ENCODE measurements at places on chromosomes 16 and 17. TPM values are rescaled to one million over a fixed set of nuclear protein-coding genes. Genes with fewer than 3 reads are reported as not detected.
A peak's percentile ranks its signal among the peaks of the same experiment; 100 is the strongest.

- H3K4me1 ChIP-seq, result peaks cover 100% of the 10 kb centered on the region
- H3K36me3 ChIP-seq, result peaks cover 14% of the 10 kb centered on the region
- no peak overlapping the region for H3K4me3 ChIP-seq
- H3K27ac ChIP-seq, result peak overlapping the region; percentile 41
Observed at GRCh38 chr17:40072040-40072734, 9.4 kb downstream of the THRA start.

DNA sequence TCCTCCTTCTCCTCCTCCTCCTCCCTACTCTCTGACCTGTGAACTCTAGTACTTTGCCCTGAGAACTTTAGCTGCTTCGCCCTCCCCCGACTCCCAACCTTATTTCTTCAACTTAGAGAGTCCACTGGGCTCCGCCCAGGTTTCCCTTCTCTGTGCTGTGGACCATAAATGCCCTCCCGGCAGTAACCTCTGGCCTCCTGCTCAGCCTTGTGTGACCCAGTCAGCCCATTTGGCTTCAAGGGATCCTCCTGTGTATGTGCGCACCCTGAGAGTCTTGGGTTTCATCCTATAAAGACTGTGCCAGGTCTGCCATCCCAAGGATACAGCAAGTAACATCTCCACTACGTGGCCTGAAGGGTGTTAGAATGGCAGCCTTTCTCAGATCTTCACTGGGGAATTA is 275.6 kb upstream of the C16orf82 start:
- DNase-seq, result no peak
- H3K27ac ChIP-seq, result no peak overlapping the region
- H3K27me3 ChIP-seq, result no peaks in the 10 kb centered on the region
- no peaks in the 10 kb centered on the region for H3K4me1 ChIP-seq
- no peaks in the 10 kb centered on the region for H3K36me3 ChIP-seq

Gene YPEL2
- 9.0 TPM for polyA plus RNA-seq

DNA sequence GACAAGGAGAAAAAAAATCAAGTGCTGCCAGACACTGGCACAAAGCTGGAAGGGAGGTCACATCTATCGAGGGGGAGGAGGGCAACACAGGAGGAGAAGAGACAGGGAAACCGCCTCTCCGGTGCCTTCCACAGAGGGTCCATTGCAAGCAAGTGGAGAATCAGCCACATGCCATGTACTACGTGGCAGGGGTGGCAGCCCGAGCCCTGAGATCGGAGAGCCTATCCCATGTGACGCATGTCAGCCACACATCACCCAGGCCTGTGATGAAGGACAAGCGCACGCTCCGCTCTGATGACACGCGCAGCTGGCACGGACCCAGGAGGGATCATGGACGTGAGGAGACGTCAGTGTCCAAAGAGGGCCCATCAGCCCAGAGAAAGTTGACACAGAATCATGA is 30.1 kb downstream of the ADCY9 start:
- H3K4me1 ChIP-seq, result peaks cover 17% of the 10 kb centered on the region
- DNase-seq, result no peak
- H3K27ac ChIP-seq, result no peak overlapping the region
- no peak overlapping the region for H3K4me3 ChIP-seq
- no peaks in the 10 kb centered on the region for H3K36me3 ChIP-seq

DNA sequence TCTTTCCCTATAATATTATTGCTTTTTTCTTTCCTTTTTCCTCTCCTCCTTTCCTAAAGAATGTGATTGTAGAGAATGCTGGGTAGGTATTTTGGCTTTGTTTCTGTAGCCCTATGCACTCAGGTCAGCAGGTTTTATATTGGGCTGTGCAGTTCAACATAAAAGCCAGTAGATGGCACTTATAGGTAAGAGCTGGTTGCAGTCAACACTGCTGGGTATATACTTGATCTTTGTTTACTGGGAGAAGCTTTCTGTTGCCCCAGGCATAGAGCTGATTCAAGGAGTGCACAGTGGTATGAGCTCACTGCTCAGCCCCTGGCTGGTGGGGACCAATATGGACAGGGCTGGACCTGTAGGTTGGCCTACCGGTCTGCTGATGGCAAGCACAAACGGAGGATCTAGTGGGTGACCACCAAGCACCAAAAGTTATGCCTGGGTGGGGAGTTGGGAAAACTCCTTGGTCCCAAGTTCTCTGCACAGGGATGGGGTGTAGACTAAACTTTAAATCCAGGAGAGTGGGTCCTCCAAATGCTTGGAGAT is 378.9 kb downstream of the PMP22 start:
- no peaks in the 10 kb centered on the region for H3K27me3 ChIP-seq
- no peaks in the 10 kb centered on the region for H3K4me1 ChIP-seq
- H3K4me3 ChIP-seq, result no peak overlapping the region
- H3K36me3 ChIP-seq, result no peaks in the 10 kb centered on the region

Gene SSTR5
- polyA plus RNA-seq, result not detected

- H3K4me1 ChIP-seq, result no peaks in the 10 kb centered on the region
- DNase-seq, result no peak
- H3K4me3 ChIP-seq, result no peak overlapping the region
- no peaks in the 10 kb centered on the region for H3K27me3 ChIP-seq
Observed at GRCh38 chr16:56788435-56788834, 58.5 kb downstream of the NUP93 start.

DNA sequence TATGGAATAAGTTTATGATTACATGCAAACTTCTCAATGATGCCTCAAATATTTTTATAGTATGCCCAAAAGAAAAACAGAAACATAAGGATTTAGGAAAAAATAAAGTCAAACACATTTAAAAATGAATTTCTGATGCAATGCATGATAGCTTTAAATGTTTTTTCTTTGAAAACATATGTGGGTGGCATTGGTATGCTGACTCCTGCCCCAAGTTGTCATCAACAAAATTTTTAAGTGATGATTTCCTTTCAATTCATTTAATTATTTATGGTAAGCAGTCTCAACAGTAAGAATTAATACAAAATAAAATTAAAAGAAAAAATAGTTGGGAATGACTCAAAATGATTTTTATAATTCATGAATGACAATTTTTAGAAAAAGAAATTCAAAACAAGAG is 104.9 kb downstream of the CEP112 start:
- DNase-seq, result no peak
- H3K36me3 ChIP-seq, result no peaks in the 10 kb centered on the region
- no peak overlapping the region for H3K27ac ChIP-seq
- H3K27me3 ChIP-seq, result no peaks in the 10 kb centered on the region
- no peak overlapping the region for H3K4me3 ChIP-seq
- H3K4me1 ChIP-seq, result no peaks in the 10 kb centered on the region

Gene SPNS3
- 7.2 TPM for polyA plus RNA-seq

GRCh38 chr17:41096055-41096454 is 1.9 kb downstream of the KRTAP4-8 start:
- no peak overlapping the region for H3K4me3 ChIP-seq
- no peak for DNase-seq
- no peaks in the 10 kb centered on the region for H3K27me3 ChIP-seq
- H3K36me3 ChIP-seq, result no peaks in the 10 kb centered on the region

Gene SEPTIN12
- 0.37 TPM for polyA plus RNA-seq

DNA sequence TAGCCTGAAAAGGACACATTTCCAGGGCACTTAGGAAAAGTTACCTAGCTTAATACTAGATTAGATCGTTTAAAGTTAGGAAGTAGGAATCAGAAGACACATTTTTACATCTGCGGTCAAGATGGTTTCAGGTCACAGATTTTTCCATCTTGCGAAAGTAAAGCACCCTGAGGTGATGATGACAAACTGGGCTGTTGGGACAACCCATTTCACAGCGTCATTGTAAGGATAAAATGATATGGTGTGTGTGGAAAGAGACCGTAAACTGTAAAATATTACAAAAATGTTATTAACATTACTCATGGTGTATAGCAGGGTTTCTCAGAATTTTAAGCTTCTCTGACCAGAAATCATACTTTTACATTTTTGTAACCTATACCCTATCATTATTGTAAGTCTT is 10.1 kb upstream of the MAP2K6 start:
- no peaks in the 10 kb centered on the region for H3K4me1 ChIP-seq
- no peak overlapping the region for H3K4me3 ChIP-seq
- no peak overlapping the region for H3K27ac ChIP-seq
- no peaks in the 10 kb centered on the region for H3K27me3 ChIP-seq
- H3K36me3 ChIP-seq, result no peaks in the 10 kb centered on the region
- no peak for DNase-seq

GRCh38 chr17:48678141-48678971 is 44.0 kb downstream of the PRAC1 start:
- peaks cover 89% of the 10 kb centered on the region for H3K27me3 ChIP-seq
- peaks cover 9% of the 10 kb centered on the region for H3K4me1 ChIP-seq
- no peak overlapping the region for H3K4me3 ChIP-seq
- H3K27ac ChIP-seq, result no peak overlapping the region

GRCh38 chr16:64358291-64358690 is 763.6 kb downstream of the CDH11 start:
- no peaks in the 10 kb centered on the region for H3K4me1 ChIP-seq
- no peak overlapping the region for H3K27ac ChIP-seq
- H3K36me3 ChIP-seq, result no peaks in the 10 kb centered on the region
- no peak overlapping the region for H3K4me3 ChIP-seq
- H3K27me3 ChIP-seq, result no peaks in the 10 kb centered on the region
- DNase-seq, result no peak

Gene ANKRD40
- 16.5 TPM for polyA plus RNA-seq

- H3K4me1 ChIP-seq, result peaks cover 68% of the 10 kb centered on the region
- peak overlapping the region; percentile 82 for H3K4me3 ChIP-seq
- no peak for DNase-seq
- peak overlapping the region; percentile 87 for H3K27ac ChIP-seq
Observed at GRCh38 chr16:30585022-30585399, 486 bp downstream of the ZNF785 start.

Gene KRTAP3-1
- not detected for polyA plus RNA-seq

DNA sequence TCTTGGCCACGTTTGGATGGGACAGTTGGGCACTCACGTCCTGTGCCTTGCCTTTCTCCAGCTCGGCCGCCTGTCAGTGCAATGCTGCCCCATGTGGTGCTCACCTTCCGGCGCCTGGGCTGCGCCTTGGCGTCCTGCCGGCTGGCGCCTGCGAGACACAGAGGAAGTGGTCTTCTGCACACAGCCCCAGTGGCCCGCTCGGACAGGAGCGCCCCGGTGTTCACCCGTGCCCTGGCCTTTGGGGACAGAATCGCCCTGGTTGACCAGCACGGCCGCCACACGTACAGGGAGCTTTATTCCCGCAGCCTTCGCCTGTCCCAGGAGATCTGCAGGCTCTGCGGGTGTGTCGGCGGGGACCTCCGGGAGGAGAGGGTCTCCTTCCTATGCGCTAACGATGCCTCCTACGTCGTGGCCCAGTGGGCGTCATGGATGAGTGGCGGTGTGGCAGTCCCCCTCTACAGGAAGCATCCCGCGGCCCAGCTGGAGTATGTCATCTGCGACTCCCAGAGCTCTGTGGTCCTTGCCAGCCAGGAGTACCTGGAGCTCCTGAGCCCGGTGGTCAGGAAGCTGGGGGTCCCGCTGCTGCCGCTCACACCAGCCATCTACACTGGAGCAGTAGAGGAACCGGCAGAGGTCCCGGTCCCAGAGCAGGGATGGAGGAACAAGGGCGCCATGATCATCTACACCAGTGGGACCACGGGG is 7.1 kb downstream of the ACSF3 start:
- peak; percentile 76 for DNase-seq
- no peak overlapping the region for H3K27ac ChIP-seq
- H3K27me3 ChIP-seq, result no peaks in the 10 kb centered on the region
- no peak overlapping the region for H3K4me3 ChIP-seq
- H3K36me3 ChIP-seq, result peaks cover 51% of the 10 kb centered on the region

DNA sequence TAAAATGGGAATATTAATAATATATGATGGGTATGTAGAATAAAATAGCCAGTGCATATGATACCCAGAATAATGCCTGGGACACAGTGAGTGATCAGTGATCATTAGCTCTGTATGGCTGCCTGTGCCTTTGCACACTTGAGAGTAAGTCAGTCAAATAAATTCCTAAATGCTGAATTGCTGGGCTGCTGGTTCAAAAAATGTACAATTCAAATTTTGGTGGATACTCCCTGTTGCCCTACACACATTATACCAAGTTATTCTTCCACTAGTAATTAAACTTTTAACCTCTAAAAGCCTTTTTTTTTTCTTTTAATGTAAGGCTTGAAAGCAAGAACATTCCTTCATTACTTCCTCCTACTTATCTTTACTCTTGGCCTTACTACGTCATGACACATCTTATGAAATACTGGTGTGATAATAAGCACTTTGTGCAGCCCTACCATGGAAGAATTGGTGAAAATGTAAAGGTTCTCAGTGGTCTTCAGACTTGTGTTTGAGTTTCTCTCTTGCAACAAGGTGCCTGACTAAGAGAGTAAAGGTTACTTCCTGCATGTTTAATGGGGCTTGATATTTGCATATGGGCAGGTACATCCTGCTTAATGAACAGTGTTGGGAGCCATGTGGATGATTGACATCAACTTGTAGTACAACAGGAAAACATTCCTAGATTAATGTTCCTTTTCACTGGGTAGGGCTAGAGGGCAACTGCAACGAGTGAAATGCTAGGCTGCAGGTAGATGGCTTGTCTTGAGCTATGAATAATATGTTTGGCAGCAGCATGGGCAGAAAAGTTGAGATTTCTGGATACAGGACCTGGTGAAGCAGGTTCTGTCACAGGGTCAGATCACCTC is 84.3 kb downstream of the PRKCA start:
- no peak for DNase-seq
- no peak overlapping the region for H3K27ac ChIP-seq
- peaks cover 11% of the 10 kb centered on the region for H3K4me1 ChIP-seq
- H3K4me3 ChIP-seq, result no peak overlapping the region
- H3K27me3 ChIP-seq, result no peaks in the 10 kb centered on the region

Gene ASB16
- not detected for polyA plus RNA-seq

DNA sequence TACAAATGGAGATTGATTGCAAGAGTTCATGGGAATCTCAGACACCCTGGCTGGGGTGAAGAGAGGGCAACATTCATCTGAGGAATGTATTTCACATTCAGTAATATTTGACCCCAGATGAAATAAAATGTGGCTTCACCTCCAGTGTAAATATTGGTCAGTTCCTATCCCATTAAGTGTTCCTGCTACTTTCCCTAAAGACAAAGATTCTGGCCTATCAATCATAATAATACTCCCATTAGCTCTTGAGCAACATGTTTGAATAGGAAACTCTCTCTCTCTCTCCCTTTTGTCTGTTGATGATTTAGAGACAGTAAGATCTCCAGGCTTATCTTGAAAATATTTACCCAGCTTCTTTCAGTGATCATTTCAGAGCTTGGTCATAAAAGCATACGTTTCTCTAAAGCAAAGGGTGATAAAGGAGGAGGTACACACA is 70.1 kb downstream of the KCNJ2 start:
- no peak overlapping the region for H3K4me3 ChIP-seq
- no peaks in the 10 kb centered on the region for H3K27me3 ChIP-seq
- no peak for DNase-seq
- H3K36me3 ChIP-seq, result no peaks in the 10 kb centered on the region
- no peak overlapping the region for H3K27ac ChIP-seq

DNA sequence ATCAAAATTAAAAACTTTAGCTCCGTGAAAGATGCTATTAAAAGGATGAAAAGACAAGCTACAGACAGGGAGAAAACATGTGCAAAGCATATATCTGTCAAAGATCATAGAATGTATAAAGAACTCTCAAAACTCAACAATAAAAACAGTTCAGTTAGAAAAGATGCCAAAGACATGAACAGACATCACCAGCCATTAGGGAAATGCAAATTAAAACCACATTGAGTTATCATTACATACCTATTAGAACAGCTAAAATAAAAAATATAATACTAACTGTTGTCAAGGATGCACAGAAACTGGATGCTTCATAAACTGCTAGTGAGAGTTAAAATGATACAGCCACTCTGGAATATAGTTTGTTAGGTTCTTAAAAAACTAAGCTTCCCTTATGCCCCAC is 58.8 kb downstream of the NFATC3 start:
- DNase-seq, result no peak
- peaks cover 56% of the 10 kb centered on the region for H3K36me3 ChIP-seq
- H3K27ac ChIP-seq, result no peak overlapping the region
- H3K4me3 ChIP-seq, result no peak overlapping the region
- H3K4me1 ChIP-seq, result peaks cover 14% of the 10 kb centered on the region
- no peaks in the 10 kb centered on the region for H3K27me3 ChIP-seq

Gene C17orf100
- 4.2 TPM for polyA plus RNA-seq
